Fibroblast of the aortic adventitia (primary cell): ENCODE measurements at places on chromosomes 3 and 15. TPM values are rescaled to one million over a fixed set of nuclear protein-coding genes. Genes with fewer than 3 reads are reported as not detected.

DNA sequence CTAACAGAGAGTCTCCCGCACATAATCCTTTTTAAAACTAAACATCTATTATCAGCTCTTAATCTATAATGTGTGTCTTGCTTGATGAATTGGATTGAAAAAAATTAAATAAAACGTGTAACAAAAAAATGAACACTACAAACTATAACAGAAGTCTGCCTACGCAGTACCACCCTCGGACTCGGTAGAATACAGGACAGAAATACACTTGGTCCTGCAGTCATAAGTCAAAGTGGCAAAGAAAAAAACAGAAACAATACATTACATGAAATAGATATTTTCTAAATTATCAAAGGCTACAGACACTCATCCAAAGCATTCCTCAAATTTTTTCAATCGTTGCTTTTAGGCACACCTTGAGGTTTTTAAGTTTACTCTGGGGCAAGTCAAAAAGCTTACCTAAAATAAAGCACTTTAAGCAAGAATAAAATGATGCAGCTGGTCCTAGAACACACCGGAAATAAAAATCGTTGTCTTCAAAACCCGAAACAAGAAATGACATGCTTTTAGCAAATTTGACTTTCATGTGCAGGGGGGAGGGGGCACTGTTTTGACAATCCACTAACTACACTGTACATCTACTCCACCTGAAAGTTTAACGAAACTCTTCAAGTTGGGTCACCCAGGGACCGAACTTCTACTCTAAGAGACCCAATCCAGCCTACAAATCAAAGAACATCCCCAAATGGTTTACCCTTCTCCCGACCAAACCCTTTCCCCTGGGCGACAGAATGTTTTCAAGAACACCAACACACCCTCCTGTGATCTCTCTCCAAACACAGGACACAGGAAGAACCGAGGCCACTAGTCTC is 1.3 kb downstream of the ADAM10 start:
- DNase-seq = peak; percentile 22

The DCP1A gene
- 13.1 and 16.4 TPM in 2 replicates for total RNA-seq

GRCh38 chr15:27183201-27183600 is 212.2 kb downstream of the GABRG3 start:
- no peak for DNase-seq

The RETNLB gene
- total RNA-seq = not detected in 2 replicates

The SECISBP2L gene
- 45.7 and 48.9 TPM in 2 replicates for total RNA-seq

GRCh38 chr3:49165771-49166751 is at the start of gene CCDC71:
Gene CCDC71 (minus strand): TSS chr3:49166331. CDS start chr3:49164208, 2,123 bp downstream.
- peak; percentile 62 for DNase-seq

- peak; percentile 98 for DNase-seq
These were observed at the start of gene MYO1E for GRCh38 chr15:59372352-59373211. Gene MYO1E (minus strand): TSS chr15:59372871. CDS start chr15:59372500, 371 bp downstream.

The BCHE gene
- total RNA-seq = 5.7 and 76.2 TPM in 2 replicates

GRCh38 chr3:196237203-196237602 is 20.9 kb downstream of the SLC51A start:
- DNase-seq = no peak

The COX5A gene
- total RNA-seq = 5.3 and 63.0 TPM in 2 replicates

The HEG1 gene
- total RNA-seq = 198 and 256 TPM in 2 replicates

GRCh38 chr3:124791142-124791541 is 60.9 kb downstream of the UMPS start:
- DNase-seq = peak; percentile 59

The TRH gene
- 2.5 TPM in 1 of 2 replicates, not detected in the other for total RNA-seq

The FBXO40 gene
- under 0.01 TPM in 1 of 2 replicates, not detected in the other for total RNA-seq

DNA sequence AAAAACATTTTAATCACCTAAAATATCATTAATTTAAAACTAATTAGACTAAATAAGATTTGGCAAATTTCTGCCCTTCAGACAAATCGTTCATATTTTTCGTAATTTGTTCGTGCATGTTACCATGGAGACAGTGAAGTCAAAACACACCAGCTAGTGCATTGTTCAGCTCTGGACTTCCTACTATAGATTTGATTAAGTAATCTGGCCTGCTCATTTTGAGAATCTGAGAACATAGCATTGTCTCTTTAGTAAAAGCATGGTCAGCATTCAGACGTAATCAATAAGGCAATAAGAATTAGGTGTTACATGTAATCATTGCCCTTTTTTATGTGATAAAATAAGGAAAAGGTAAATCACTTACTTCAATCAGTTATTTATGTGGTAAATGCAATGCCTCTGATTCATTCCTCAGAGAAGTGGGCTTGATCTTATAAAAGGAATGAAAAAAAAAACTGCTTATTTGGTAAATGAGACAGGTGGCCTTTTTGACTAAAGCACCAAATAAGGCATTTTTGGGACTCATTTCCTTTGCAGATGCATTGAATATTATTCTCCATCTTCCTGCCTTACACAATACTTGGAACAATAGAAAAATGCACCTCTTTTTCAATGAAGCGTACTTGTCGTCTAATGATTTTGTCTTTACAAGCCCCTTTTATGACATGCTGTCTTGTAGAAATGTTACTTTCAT is 84.5 kb upstream of the FNDC3B start:
- no peak for DNase-seq

The FGF12 gene
- total RNA-seq = 0.08 and 0.36 TPM in 2 replicates

The MYO5C gene
- 0.36 TPM in 1 of 2 replicates, not detected in the other for total RNA-seq

The TICRR gene
- total RNA-seq = 0.33 and 8.8 TPM in 2 replicates

DNA sequence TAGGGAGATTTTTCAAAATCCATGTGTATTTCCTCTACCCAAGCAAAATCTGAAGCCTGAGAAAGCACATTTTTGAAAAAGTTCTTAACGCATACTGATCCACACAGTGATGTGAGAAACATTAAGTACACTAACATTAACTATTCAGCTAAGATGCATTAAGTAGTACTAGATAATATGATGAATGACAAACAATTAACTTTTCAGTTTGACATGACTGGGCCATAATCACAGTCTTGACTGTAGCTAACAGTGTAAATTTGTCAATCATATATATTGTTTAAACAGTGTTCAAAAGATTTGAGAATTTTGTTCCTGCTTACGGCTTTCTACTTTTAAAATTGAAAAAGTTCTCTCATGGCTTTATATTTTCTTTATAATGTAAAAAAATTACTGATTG is 72.0 kb downstream of the CNTN3 start:
- no peak for DNase-seq

The CACNA1D gene
- 0.33 and 1.9 TPM in 2 replicates for total RNA-seq

GRCh38 chr15:75720787-75721479 is 8.3 kb upstream of the CSPG4 start:
- no peak for DNase-seq

The PEX5L gene
- 0.27 and 1.7 TPM in 2 replicates for total RNA-seq

The ALPK3 gene
- total RNA-seq = 0.18 and 0.65 TPM in 2 replicates

- DNase-seq = no peak
These were observed 116.7 kb downstream of the XXYLT1 start for GRCh38 chr3:195154111-195154791.

GRCh38 chr3:60584250-60584649 is 667.0 kb downstream of the FHIT start:
- no peak for DNase-seq

DNA sequence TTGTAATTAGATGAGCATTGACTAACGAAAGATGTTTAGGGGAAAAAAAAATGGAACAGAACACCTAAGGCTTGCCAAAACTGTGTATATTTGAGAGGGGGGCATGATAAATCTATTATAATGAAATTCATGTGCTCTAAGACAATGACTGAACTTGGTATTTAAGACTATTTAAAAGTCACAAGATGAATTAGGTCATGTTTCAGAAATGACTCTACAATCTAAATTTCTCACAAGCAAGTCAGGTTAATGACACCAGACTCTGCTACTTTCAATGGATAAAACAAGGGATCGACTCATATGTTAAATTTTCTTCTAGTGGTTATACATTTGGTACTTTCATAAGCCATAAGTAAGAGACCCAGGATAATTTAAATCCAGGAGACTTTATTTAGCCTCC is 78.4 kb downstream of the DUT start:
- DNase-seq = no peak

The CD86 gene
- total RNA-seq = not detected in 2 replicates

DNA sequence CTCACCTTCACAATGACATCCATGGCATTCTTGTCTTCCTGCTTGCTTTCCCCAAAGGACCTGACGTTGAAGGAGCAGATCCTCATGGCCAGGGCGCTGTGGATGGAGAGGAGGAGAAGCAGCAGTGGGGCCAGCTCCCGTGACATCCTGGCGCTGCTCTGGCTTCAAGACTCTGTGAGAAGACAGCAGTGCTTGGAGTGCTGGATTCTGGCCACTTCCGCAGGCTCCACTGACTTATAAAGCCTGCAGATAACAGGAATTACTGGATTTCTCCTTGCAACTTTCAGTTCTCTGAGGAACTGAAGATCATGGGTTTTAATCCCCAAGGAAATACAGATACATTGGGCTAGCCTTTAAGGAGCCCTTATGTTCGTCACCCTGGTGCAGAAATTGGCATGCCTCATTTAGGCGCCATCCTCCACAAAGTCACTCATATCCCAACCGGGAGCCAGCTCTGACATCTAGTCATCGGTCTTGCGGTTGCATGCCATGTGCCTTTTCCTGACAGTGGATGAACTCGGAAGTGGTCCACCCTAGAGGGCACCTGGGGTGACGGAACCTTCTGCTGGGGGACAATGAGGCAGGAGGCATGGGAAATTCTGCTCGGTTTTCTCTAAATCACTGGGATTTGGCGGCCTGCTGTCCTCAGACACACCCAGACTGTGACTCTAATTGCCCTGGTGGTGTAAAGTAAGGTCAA is at the start of gene DNASE1L3:
DNASE1L3 (minus strand) TSS at position 212 of the 700 bp plus-strand sequence; CDS start at position 146, 66 bp downstream.
- peak; percentile 69 for DNase-seq

DNA sequence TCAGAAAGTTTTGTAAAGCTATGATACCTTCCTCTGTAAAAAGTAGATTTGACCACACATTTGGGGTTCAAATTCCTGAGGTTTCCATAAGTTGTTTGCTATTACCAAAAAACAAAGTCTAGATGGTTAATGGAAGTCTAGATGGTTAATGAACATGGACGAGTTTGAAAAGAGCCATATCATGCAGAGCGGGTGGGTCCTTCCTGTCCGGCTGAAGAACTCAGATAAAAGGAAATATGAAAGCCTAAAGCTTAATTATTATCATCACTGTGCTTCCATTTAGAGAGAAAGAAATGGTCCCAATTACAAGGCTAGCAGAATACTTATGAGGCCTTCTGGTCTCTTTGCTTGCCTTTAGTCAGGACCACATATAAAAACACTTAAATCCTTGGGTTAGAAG is 132.1 kb upstream of the SATB1 start:
- DNase-seq = no peak

DNA sequence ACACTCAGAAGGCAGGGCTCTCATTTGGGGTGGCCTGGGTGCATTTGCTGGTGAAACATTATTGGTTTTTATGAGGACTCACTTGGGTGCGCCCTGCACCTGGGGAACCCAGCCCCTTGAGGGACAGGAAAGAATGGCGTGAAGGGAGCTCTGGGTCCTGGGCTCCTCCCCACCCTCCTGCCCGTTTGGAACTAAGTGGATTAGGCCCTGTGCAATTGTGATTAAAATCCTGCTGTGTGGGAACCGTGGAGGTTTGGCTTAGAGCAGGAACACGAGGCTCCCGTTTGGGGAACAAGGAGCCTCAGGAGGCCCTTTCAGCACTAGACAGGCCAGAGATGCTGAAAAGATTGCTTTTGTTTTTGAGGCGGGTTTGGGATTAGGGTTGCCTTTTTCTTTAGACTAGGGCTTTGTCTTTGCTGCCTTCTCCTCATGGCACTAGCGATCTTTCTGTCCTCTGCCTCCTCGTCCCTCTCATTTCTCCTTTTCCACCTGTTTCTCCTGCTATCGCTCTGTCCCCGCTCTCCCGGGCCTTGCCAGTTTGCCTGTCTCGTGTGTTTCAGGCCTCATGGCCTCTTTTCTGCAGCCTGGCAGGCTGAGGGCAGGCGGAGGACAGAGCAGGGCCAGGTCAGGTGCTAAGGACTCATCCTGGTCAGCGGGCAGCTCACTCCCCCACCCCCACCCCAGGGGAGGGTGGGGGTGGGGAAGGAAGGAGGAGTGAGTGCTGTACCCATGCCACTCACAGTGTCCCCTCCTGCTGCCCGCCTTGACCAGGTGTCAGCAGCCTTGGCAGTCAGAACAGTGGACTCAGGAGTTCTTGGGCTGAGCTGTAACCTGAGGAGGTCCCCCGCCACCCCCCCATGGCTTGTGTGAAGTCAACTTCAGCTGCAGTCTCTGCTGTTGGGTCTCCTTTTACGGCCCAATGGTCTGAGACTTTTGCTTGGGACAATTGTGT is 8.6 kb downstream of the MAPKAPK3 start:
- no peak for DNase-seq

- DNase-seq = peak; percentile 87
These were observed 102.1 kb downstream of the ASB7 start for GRCh38 chr15:100704281-100705055.

The ZPLD1 gene
- 0.33 and 0.45 TPM in 2 replicates for total RNA-seq

DNA sequence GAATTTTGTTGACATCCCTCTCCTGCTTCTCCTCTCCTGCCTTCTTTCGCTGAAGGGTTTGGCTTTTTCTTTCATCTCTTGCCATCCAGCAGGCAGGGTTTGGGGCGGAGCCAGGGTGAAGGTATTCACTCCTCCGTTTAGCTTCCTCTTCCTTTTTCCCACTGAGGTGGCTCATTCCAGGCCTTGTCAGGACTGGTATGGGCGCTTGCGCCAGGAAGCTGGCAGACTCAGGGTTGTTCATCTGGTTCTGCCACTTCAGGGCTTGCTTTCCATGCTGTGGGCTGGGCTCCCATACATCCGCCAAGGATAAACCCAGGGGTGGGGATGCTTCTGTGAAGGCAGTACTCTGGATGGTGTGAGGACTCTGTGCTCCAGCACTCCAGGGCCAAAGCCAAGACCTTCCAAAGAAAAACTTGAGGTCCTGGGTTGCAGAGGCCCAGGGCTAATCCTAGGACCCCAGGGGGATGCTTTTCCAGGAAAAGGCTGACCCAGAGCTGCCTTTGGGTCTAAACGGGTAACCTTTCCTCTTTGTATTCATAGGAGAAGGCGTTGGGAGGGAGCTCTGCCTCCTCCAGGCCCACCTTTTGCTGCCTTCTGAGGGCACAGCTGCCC is 7.7 kb upstream of the AMOTL2 start:
- DNase-seq = no peak

GRCh38 chr3:119681279-119681678 is 4.1 kb upstream of the COX17 start:
- peak; percentile 82 for DNase-seq

DNA sequence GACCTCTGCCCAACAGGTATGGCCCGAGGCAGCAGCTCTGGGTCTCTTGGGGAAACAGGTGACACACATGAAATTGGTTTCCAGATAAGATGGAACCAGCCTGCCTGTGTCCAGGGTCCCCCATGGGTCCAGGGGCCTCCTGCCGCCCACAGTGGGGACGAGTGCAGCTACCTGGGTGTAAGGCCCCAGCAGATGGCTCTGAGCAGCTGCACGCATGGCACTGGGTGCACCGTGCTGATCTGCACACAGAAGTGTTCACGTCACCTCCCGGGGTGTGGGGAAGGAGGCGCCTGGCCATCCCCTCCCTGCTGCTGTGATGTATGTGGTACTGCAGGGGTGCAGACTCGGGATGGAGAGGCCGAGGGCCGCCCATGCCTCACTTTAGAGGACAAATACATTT is 63.6 kb downstream of the NIPA2 start:
- DNase-seq = no peak

GRCh38 chr3:101656651-101657050 is 20.3 kb downstream of the ZBTB11 start:
- DNase-seq = no peak

The CAV3 gene
- total RNA-seq = not detected in 2 replicates
